ENCODE measurements at places on chromosomes 11 and 22.

DNA sequence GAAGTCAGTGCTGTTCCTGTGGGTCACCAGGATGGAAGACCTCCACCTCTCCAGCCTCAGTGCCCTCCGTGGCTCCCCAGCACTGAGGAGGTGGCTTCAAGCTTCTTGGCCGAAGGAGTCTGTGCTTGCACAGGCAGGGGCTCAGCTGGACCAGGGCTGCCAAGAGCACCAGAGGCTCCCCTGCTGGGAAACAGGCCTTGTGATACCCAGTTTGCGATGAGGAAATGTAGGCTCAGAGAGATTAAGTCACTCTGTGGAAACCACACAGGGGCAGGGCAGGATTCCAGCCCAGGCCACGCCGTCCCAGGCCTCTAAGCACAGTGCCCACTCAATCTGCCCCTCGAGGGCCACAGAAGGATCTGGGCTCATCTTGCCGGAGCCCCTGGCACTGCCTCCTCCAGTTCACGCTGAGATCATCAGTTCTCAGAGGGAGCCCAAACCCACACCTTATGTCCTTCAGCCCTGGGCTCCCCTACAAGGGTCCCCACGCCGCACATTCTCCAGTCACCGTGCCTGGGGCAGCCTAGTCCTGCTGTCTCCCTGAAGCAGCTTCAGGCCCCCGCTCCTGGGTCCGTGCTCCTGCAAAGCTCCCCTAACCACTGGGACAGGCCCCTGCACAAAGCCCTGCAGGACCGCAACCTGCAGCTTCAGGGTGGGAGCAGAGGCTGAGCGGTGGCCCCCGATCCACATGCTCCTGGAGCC, 21.6 kb downstream of the ANO1 start:
- no peaks in the 10 kb centered on the region for H3K4me1 ChIP-seq
- H3K4me3 ChIP-seq: no peak overlapping the region
- no peak for DNase-seq
- no peaks in the 10 kb centered on the region for H3K27me3 ChIP-seq

- no peaks in the 10 kb centered on the region for H3K27me3 ChIP-seq
- H3K36me3 ChIP-seq: no peaks in the 10 kb centered on the region
- peak overlapping the region; percentile 3 for H3K27ac ChIP-seq
Measured at GRCh38 chr22:43296276-43296902, 46.8 kb downstream of the SCUBE1 start.

DNA sequence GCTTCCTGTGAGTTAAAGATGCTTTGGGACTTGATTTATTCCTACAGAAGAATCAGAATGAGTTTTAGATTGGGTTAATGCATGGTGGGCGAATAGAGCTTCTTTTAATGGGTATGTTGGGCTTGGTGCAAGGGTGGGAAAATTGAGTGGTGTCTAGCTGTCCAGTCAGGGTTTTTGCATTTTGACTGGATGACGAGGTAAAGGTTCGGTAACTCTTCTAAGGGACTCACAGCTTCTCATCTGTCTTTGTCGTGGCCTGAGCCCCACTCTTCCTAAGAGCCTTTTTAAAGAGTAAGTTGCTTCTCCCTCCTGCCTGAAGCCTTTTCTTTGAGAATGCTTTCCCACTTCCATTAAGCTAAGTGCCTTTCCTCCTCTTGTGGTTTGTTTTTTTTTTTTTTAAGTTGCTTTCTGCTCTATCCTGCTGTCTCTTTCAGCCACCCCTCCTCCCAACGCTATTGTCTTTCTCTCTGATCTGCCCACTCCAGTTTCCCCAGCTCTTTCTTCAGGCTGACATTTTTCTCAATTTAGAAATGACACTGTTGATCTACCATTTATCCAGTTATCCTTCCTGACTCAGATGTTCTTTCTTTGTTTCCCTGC, 1.1 kb downstream of the DPF2 start:
- H3K27ac ChIP-seq: peak overlapping the region; percentile 92
- DNase-seq: no peak
- H3K27me3 ChIP-seq: no peaks in the 10 kb centered on the region
- H3K4me3 ChIP-seq: peak overlapping the region; percentile 73
- peaks cover 27% of the 10 kb centered on the region for H3K36me3 ChIP-seq

DNA sequence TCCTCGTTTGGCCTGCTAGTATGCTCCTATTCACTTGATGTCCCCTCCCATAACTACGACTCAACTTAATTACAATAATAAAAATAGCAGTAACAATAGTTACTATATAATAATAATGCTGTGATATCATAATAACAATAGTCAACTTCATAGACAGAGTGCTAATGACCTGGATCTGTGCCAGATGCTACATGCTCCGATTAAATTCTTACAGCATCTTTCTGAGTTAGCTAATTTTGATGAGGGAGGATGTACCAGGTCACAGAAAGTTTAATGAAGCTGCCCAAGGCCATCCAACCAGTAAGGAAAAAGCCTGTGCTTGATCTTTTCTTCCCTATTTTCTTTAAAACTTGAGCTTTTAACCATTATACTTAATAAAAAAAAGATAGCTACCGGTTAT, 413.4 kb upstream of the LRRC4C start:
- no peak overlapping the region for H3K27ac ChIP-seq
- DNase-seq: no peak
- H3K27me3 ChIP-seq: no peaks in the 10 kb centered on the region
- H3K36me3 ChIP-seq: no peaks in the 10 kb centered on the region

DNA sequence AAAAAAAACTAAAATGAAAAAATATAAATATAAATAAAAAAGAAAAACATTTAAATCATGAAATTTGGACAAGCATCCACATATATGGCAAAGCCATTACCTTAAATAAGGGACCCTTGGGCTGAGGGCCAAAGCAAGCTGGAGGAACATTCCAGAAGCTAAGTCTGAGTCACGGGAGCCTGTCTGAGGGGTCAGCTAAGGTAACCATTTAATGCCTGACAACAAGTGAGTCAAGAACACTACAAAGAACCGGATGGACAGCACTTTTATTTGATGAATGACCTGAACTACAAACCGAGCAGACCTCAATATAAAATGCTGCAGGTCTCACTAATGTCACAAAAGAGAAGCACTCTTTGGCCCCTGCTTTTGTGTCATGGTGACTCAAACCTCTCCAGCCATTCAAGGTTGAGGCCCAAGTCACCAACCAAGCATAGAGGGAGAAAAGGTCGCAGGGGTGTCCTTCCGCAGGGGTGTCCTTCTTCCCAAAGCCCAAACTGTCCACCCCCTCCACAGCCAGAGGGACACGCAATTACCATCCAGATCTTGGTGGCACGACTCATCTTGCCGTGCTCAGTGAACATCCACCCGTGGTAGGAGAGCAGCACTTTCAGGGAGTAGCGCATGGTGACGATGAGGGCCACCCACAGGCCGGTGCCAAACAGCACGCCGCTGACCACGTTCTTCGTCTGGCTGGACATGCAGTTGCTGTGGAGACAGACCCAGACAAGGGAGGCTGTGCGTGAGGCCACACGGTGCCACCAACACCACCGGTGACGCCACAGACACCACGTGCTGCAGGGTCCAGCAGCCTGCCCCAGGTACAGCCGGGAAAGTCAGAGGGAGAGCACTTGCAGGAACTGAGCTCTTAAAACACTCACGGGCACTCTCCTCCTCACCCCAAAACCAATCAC, 34.5 kb downstream of the CPT1A start:
- no peak overlapping the region for H3K27ac ChIP-seq
- H3K36me3 ChIP-seq: peaks cover 13% of the 10 kb centered on the region
- no peak for DNase-seq

DNA sequence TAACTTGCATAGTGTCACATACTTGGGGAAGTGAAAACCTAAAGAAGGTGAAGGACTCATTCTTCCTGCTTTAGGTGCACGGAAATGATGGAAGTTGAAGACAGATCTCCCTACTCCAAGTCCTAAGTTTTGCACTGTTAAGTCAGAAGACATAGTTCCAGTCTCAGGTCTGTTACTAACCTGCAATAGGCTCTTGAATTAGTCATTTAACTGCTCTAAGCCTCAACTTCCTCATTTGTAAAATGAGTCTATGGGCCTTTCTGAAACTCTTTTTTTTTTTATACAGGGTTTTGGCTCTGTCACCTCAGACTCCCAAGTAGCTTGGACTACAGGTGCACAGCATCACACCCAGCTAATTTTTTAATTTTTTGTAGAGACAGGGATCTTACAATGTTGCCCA, 30.8 kb upstream of the POU2AF1 start:
- DNase-seq: no peak
- no peaks in the 10 kb centered on the region for H3K36me3 ChIP-seq
- H3K4me3 ChIP-seq: no peak overlapping the region
- H3K27me3 ChIP-seq: no peaks in the 10 kb centered on the region
- H3K27ac ChIP-seq: no peak overlapping the region

DNA sequence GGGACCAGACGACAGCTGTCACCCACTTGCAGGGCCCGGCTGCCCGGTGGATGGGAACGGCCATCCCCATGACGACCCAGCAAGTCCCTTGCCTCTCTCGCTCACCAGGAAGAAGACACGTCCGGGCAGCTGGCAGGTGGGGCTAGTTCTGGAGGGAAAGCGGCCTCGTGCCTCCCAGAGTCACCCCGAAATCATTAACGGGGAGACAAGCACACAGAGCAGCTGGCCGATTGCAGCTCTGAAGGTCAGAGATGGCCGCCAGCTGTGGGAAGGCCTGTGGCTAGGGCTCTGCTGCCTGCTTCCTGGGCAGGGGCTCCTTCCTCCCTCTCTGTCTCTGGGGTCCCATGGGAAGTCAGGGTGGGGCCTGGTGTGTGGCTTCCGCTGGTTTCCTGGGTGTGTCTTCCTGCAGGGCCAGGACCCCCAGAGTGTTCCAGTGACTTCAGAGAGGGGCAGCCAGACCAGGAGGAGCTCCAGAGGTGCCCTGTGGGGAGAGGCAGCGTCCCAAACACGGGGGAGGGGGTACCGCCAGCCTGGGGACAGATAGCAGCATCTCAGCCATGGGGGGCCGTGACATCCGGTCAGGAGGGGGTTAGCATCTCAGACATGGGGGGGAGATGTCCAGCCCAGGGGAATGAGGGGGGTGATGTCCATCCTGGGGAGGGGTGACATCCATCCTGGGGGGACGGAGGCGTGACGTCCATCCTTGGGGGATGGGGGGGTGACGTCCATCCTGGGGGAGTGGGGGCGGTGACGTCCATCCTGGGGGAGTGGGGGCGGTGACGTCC, 114.9 kb downstream of the KCNQ1 start:
- H3K27me3 ChIP-seq: no peaks in the 10 kb centered on the region
- DNase-seq: no peak
- H3K4me1 ChIP-seq: no peaks in the 10 kb centered on the region
- H3K4me3 ChIP-seq: no peak overlapping the region

- peaks cover 4% of the 10 kb centered on the region for H3K4me1 ChIP-seq
- no peaks in the 10 kb centered on the region for H3K27me3 ChIP-seq
- DNase-seq: no peak
- H3K36me3 ChIP-seq: no peaks in the 10 kb centered on the region
- no peak overlapping the region for H3K27ac ChIP-seq
Measured at GRCh38 chr11:48001438-48002021, 21.2 kb downstream of the PTPRJ start.

DNA sequence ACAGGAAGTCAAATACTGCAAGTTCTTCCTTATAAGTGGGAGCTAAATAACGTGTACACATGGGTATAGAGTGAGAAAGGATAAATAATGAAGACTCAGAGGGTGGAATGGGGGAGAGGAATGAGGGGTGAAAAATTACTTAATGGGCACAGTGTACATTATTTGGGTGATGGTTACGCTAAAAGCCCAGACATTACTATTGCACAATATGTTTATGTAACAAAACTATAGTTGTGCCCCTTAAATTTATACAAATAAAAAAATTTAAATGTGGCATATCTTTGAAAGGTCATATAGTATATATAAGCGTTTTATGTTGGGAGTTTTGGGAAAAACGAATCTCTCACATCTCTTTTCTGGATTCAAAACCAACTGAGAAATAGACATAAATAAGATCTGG, 96.1 kb downstream of the KIF18A start:
- H3K4me3 ChIP-seq: no peak overlapping the region
- no peaks in the 10 kb centered on the region for H3K36me3 ChIP-seq

DNA sequence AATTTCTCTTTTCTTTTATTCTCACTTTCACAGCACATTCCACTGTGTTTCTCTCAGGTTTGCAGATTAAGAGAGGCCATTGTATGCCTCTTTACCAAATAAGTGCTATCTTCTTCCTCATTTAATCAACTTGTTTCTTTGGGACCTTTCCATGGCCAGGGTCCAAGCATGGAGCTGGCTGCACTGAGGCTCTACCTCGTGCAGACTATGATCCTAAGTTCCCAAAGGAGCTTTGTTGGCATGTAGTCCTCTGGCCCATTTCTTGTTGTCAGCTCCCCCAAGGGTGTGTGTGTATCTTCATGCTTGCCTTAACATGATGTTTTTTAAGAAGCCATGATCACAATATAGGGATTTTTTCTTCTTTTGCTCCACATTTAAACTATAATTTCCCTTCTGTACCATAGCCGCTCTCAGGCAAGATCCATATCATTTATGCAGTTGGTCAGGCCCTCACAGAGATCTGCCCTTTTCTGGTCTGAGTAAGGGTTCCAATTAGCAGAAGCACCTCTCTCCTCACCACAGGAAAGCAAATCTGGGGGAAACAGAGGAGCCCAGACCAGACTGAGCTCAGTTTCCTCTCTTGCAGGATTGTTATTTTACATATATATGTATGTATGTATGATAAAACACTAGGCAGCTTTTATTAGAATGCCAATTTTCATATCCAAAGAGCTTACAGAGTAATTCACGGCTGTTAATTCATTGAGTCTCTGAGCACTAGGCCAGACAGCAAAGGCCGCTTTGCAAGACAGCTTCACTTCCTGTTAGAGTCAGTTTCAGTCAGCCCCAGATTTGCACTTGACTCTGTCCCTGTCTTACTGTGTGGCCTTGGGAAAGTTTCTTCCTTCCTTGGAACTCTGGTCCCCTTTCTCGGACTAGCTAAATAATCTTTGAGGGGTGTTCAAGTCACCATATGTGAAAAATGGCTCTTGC, 34.3 kb downstream of the CYB5R2 start:
- H3K36me3 ChIP-seq: peaks cover 12% of the 10 kb centered on the region
- DNase-seq: no peak
- peak overlapping the region; percentile 82 for H3K27ac ChIP-seq
- no peak overlapping the region for H3K4me3 ChIP-seq

DNA sequence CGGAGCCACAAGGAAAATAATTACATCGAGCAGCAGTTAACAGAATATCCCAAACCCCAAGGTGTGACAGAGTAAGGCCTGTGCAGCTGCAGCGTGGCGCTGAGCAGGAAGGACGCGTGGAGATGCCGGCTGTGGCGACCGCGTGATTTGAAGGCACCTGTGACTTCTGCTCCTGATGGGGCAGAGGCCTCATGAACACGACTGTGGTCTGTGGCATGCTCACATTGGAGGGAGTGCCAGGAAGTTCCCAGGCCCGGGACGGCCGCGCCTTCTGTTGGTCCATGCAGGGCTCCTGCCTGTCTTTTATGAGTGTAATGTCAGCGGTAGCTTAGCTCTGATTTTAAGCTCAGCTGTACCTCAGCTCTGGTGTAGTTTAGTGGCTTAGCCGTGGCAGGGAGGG, 50.4 kb downstream of the TPCN2 start:
- H3K27me3 ChIP-seq: no peaks in the 10 kb centered on the region
- DNase-seq: no peak
- no peaks in the 10 kb centered on the region for H3K4me1 ChIP-seq

DNA sequence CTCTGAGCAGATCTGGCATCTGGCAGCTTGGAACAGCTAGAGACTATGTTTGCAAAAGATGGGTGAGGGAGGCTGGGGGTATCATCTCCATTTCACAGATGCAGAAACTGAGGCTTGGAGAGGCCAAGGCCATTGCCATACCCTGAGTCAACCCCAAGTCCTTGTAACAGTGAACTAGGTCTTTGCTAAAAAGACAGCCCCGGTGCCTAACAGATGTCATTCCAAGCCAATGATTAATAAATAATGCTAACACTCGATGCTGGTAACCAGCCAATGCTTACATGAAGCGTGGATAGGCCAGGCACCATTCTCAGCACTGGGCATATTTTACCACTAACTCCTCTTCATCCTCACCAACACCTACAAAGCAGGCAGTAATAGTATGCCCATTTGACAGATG, 164.0 kb downstream of the MN1 start:
- no peak for DNase-seq
- H3K27me3 ChIP-seq: no peaks in the 10 kb centered on the region
- H3K27ac ChIP-seq: no peak overlapping the region

All from esophagus squamous epithelium (tissue), 5 donors.